ENCODE measurements at places on chromosomes 4 and X.
A peak's percentile ranks its signal among the peaks of the same experiment; 100 is the strongest.

GRCh38 chr4:168398188-168398587, 79.6 kb upstream of the DDX60 start:
- no peak for DNase-seq

GRCh38 chr4:100165809-100166208, 24.5 kb downstream of the DDIT4L start:
- DNase-seq = no peak

DNA sequence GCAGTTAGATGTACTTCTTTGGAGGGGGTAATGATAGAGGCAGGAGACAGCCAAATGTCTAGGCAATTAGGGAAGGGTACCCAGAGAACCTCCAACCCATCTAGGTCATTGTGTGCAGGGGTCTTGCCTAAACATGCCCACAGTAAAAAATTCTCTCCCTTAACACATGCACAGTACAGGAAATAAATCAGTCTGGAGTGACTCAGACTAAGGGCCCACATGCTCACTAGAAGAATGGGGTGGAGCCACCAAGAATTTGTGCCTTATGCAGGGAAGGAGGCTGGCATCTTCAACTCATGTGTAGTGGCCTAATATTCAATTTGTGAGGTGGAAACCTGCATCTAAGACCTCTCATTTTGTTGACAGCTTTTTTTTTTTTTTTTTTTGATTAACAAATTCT, 945.3 kb upstream of the GRIA3 start:
- DNase-seq = no peak

DNA sequence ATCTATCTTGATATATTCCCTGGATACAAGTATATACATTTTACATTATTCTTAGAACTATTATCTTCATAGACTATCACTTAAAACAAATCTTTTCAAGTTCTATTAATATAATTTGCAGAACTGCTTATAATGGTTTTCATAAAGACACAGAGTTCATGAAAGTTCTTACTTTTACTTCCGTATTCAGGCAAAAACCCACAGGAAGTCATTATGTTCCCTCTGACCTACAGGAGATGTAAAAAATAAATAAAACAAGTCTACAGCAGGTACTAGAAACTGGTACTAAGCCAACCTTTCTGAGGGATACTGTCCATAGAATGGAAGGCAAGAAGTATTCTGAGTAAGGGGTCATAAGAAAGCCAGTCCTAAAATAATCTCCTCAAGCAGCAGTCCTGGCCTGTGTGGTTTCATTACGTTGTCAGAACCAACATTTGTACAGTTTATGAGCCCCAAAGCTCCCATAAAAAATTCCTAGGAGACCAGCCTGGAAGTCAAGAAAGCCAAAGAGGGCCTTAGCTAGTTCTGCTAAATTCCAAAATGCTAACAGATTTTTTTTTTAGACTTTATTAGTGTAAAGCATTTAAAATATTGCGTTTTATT, 68.6 kb downstream of the CAMK2D start:
- no peak for DNase-seq

- DNase-seq = no peak
Observed at GRCh38 chr4:8103421-8104390, 54.9 kb downstream of the ABLIM2 start.

GRCh38 chr4:149884046-149884445, 68.4 kb upstream of the IQCM start:
- DNase-seq = no peak

- DNase-seq = no peak
Observed at GRCh38 chrX:74104356-74105015, 199.5 kb upstream of the ZCCHC13 start.

DNA sequence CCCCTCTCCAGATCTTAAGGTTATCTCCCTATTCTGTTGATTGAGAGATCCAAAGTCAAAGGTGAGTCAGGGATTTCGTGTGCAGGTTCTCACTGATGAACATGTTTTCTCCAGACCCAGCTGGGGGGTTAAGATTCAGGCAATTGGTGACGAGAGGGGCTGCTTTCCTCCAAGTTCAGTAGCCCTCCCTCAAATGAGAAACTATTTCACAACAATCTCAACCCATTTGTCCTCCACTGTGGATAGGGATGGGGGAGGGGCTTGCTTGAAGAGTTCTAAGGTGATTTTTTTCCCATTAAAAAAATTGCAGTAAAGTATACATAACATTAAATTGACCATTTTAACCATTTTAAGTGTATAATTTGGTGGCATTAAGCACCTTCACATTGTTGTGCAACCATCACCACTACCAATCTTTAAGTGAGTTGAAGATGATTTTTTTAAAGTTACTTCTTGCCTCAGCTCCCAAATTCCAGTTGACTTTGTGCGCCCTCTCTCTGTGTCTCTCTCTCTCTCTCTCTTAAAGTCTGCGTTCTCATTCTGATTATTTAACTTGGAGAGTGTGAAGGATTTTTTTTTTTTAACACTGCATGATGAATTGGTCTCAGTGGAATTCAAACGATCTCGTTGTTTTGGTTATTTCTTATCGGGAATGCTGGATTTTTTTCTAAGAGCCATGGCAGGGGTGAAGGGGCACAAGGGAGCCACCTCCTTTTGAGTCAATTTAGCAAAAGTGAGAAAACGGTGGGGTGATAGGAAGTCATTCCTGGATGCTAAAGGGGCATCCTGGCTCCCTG, 175.9 kb downstream of the SHROOM3 start:
- DNase-seq = no peak

GRCh38 chr4:96035727-96036126, 195.8 kb downstream of the PDHA2 start:
- DNase-seq = peak; percentile 4

DNA sequence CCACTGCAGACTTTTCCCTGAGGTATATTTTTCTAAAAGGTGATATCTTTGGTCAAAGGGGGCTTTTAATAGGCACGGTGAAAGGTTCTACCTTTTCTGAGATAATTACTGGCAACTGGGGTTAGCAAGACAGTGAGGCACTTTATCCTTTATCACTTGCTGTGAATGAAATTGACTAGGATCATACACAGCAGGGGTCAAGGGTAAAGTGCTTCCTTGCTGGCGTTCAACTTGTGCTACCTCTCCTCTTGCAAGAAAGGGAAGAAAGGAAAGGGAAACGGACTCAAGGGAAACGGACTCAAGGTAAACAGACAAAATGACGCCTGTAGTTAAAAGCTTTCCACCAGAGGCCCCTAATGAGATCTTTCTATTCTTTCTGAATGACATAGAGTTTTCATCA, 78.6 kb upstream of the RAPGEF2 start:
- no peak for DNase-seq

GRCh38 chr4:24674279-24674678, 89.9 kb upstream of the DHX15 start:
- no peak for DNase-seq

GRCh38 chrX:22220941-22221340, 51.8 kb upstream of the CBLL2 start:
- no peak for DNase-seq

- no peak for DNase-seq
Observed at GRCh38 chr4:105543881-105544280, 8.5 kb upstream of the ARHGEF38 start.

DNA sequence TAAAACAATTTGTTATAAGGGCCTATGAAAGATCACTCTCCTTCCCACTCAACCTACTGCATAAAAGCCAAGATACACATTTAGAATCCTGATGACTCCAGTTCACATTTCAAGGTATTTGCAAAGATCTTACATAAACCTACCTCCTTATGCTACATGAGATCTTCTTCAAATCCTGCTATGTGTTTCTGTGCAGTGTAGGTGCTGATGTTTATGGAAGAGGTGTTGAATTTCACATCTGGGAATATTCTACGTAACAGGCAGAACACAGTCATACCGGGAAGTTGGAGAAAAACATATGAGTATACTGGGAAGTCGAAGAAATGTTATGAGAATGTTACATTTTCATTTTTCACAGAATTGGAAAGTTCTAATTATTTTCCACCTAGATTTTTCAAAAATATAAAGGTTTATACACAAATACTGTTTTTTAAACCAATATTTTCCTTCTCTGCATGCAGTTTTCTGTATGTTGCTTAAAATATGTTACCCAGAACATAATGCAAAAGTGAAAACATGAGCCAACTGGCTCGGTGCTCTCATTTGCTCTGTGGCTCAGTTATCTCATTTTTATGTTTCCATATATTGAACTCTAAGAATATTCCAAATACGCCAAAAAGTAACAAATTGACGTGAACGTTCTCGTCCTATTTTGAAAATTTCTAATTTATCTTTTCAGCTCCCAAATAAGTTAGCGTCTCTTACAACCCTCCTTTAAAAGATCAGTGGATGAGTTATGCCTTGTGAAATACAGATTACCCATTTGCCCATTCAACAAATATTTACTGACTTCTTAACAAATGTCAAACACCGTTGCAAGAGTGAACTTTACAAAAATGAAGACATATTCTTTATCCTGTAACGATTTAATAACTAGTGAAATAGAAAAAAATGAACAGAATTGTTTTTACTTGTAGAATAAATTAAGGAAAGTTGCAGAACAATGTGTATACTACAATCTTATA, 899.3 kb downstream of the STIM2 start:
- DNase-seq = no peak

DNA sequence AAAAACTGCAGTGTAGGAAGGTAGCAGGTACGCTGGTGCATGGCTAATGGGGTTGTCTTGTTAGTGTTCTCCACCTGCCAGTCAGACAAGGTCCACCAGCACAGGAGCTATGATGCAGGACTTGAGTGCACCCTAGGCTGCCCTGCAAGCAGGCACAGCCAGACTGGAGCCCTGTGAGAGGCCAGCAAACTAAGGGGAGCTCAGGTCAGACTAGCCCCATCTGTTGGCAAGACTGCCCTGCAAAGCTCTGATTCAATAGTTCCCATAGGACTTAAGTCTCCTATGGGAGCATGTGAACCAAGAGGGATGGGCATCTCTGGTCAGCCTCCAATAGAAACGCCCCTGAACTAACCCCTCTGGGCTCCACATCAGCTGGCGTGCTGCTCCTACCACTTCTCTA, 1307.3 kb downstream of the C4orf33 start:
- DNase-seq = no peak

DNA sequence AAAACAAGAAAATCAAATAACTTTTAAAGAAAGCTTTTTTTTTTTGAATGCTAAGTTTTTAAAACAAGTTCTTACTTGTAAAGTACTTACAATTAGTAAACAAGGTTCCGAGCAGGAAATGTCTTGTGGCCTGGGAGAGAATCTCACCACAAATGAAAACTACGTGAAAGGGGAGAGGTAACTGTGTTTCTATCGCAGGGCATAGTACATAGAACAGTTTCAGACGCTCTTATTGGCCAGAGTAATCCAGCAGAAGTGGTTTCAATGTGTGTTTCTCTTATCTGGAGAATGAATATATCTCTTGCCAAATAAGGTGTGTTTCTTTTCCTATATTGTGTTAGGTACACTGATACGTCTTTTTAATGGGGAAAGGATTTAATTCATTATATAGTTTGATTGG, at the start of gene PLAC8:
TSS of gene PLAC8 (minus strand) at position 154 of the 400 bp plus-strand sequence. CDS start 6,808 bp downstream, outside the sequence.
- peak; percentile 63 for DNase-seq

DNA sequence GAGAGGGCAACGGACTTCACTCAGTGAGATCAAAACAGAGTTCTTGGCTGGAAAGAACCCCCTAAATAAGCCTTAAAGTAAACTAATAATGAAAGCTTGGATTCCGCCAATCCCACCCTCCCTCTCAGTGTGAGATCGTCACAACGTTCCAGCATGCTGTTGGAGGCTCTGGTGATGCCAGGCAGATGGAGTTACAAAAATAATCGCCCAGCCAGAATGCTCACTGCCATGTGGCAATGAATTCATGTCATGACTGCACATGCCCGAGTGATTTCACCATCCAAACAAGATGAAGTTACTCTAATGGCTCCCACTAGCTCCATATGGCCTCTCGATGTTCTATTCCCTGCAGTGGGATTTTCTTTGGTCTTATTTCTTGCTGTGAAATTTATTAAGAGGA, 248.0 kb downstream of the SPATA18 start:
- no peak for DNase-seq

- no peak for DNase-seq
Observed at GRCh38 chr4:7715271-7716009, 224.2 kb downstream of the AFAP1 start.

- no peak for DNase-seq
Observed at GRCh38 chrX:16222151-16222550, 54.9 kb downstream of the MAGEB17 start.

DNA sequence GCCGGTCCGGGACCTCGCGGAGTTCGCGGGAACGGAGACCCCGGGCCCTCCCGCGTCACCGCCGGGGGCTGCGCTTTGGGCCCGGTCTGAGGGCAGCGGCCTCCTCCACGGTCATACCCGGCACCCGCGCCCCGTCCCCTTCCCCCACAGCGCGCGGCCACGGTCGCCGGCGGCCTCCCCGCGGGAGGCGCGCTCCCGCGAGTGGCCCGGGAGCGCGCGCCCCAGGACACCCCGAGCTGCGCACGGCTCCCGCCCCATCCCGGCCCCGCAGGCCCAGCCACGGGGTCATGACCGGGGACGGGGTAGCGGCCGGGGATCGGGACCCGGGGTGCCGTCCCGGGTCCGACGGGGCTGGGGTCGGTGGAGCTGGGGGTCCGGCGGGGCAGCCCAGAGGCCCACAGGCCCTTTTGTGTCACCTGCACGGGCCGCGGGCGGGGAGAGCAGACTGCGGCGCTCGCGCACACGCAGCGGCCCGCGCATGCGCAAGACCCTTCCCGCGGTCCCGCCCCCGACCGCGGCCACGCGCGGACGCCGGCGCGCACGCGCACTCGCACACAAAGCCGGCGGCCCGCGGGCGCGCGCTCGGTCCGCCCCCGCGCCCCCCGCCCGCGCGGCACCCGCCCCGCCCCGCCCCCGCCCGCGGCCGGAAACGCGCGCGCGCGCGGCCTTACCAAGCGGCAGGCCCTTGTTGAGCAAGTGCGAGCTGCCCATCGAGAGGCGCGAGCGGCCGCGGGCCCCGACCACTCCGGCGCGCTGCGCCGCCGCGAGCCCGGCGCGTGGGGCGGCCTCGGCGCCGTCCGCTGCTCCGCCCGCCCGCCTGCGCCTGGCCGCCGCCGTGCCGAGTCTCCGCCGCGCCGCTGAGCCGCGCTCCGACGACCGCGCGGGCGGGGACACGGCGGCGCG, at the start of gene CTBP1:
TSS of gene CTBP1 (minus strand) at position 886 of the 903 bp plus-strand sequence. CDS start 7,799 bp downstream, outside the sequence.
- DNase-seq = peak; percentile 80

Measured in hematopoietic multipotent progenitor cell treated with erythropoietin and hydrocortisone succinate and interleukin-3 and kit ligand, for 8 days (in vitro differentiated cells).